ENCODE measurements at places on chromosomes 16 and 17.

DNA sequence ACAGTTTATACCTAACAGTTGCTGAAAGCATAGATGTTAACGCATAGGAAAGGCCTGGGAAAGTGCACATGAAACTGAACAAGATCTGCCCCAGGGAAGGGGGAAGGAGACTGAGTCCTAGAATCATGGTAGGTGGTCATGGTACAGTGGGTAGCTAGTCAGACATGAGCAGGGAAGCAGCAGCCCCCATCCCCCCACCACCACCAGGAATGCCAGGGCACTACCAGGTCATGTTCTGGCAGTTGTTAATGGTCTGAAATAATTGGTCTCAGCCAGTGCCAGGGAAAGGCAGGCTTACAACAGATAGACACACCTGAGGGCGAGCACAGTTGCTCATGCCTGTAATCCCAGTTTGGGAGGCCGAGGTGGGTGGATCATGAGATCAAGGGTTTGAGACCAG lies 185.2 kb downstream of the CPPED1 start:
- DNase-seq: no peak

DNA sequence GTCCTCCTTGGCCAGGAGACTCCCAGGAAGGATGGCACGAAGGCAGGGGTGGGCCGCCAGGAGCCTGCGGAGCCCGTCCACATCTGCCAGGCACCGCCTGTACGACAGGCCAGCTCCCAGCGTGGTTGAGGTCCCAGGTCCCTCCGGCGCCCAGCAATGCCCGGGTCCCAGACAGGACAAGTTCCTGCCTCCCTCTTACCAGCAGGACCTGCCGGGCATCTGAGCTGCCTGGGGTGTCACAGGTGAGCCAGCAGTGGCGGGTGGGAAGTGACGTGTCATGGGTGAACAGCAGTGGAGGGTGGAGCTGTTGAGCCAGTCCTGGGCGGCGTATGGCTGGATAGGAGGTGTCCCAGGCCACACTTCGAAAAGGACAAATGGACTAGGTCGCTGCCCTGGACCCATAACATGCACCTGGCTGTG lies 15.7 kb upstream of the BAHCC1 start:
- DNase-seq: no peak

DNA sequence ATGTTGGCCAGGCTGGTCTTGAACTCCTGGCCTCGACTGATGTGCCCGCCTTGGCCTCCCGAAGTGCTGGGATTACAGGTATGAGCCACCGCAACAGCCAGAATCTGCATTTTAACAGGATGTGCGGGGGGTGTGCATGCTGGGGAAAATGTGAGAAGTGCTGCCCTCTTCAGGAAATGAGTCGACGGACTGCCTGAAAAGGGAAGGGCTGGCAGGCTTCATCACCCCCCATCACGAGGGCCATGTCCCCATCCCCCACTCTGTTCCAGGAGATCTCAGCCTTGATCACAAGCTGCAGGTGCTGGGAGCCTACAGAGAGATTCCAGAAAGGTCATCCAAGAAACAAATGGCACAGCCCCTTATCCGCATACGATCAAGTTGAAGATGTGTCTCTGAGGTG lies 195.3 kb upstream of the RPL38 start:
- DNase-seq: no peak

- peak; percentile 25 for DNase-seq
Measured at GRCh38 chr17:30379903-30380381, 1.2 kb downstream of the CPD start.

GRCh38 chr17:73549841-73550430 lies 94.3 kb downstream of the SDK2 start:
- no peak for DNase-seq

DNA sequence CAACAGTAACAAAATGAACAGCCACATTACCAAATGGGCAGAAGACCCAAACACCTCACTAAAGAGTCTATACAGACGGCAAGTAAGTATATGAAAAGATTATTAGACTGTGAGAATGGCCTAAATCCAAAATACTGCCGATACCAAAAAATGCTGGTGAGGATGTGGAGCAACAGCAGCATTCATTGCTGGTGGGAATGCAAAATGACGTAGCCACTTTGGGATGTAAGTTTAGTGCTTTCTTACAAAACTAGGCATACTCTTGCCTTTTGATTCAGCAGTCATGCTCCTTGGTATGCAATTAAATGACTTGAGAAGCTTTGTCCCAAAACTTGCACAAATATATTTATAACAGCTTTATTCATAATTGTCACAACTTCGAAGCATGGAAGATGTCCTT lies 43.8 kb downstream of the RABEP1 start:
- DNase-seq: no peak

GRCh38 chr16:87234601-87235000 lies 82.6 kb downstream of the C16orf95 start:
- no peak for DNase-seq

All from naive B cell (primary cell).